ENCODE measurements at places on chromosomes 16 and 17.
A peak's percentile ranks its signal among the peaks of the same experiment; 100 is the strongest.

DNA sequence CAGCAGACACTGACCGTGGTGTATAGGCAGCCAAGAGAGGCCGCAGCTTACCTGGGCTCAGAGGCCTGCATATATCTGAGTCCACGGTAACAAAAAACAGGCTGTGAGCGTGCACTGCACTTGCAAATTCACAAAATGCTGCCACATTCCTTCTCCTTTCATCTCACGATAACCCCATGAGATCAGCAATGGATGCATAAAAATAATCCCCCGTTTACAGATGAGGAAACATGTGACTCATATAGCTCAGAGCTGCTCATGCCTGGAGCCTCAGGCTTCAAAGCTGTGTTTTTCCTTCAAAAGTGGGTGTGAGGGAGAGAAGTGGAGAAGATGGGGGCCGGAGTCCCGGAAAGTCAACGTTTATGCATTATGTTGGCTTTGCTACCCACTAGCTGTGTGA lies 118.3 kb upstream of the FOXF1 start:
- DNase-seq: no peak

DNA sequence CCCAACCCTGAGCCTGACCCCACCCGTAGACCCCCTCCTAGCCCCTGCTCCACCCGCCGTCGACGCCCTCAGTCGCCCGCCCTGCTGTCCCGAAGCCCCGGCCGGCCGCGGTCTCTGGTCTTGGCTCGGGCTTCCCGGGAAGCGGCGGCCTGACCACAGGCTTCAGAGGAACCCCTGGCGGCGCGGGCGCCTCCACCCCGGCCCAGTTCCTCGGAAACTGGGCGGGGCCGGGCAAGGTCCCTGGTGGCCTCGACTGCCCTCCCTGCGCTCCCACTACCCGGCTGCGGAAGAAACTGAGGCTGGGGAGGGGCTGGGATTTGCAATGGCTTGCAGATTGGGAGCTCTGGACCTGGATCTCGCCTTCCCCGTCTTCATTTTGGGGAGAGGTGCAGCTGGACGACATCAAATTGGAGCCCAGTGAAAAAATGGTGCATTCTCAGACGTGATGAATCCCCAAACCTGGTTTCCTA lies 692 bp upstream of the SOCS1 start:
- peak; percentile 84 for DNase-seq

DNA sequence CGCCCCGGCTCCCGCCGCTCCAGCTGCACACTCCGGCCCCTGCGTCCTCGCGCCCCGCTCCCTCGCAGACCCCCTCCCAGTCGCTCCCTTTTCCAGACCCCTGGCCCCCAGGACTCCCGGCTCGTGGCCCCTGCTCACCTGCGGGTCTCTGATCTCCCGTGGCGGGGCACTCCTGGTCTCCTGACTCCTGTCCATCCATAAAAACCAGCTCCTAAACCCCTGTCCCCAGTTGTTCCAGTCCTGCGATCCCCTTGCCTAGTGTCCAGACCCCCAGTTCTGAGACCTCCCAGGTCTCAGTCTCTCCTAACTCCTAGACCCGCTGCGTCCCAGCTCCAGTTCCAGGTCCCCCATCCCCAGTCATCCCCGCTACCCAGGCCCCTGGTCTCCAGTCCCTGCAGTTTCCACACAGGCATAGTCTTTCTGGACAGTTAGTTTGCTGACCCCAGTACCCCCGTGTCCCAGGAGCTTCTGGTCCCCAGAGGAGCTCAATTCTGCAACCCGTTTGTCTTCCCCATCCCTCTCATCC lies 379 bp downstream of the SNX29 start:
- peak; percentile 74 for DNase-seq

- no peak for DNase-seq
Observed at GRCh38 chr16:69444873-69445517, 20.6 kb downstream of the CYB5B start.

GRCh38 chr16:10949424-10949970 lies 5.1 kb downstream of the CLEC16A start:
- no peak for DNase-seq

DNA sequence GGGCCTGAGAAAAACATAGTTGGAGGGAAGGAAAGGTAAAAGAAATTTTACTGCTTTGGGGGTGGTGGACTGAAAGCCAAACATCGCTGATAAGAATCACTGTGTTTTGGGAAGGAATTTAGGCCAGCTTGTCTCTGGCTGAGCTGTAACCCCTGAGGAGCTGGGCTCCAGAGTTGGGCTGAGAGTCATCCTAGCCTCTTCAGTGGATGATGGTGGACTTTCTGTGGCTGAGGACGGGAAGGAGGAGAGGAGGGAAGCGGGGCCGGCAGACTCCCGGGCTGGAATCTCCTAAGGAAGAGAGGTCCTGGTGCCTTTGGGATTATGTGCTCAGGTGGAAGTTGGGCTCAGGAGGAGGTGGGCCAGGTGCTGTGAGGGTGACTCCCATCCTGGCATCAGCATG lies 8.6 kb downstream of the WNT9B start:
- no peak for DNase-seq

Measured in coronary artery (tissue), 2 donors.